ENCODE measurements at places on chromosomes 3 and 15.

DNA sequence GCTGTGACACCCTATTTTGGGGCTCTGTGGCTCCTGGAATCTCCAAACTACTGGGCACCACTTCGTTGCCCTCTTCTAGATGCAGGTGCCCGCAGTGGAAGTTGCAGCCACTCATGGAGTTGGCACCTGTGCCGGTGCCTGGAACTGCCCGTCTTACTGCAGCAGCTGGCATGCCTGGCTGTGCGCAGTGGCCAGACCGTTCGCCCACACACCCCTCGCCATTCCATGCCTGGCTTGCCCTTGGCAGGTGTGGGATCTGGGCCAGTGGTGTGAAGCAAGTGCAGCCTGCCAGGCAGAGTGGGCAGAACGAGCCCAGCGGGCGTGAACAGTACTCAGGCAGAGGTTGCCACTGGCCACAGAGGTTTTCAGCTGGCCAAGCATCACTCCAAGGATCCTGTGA is 1286.7 kb downstream of the ROBO1 start:
- no peak for DNase-seq

DNA sequence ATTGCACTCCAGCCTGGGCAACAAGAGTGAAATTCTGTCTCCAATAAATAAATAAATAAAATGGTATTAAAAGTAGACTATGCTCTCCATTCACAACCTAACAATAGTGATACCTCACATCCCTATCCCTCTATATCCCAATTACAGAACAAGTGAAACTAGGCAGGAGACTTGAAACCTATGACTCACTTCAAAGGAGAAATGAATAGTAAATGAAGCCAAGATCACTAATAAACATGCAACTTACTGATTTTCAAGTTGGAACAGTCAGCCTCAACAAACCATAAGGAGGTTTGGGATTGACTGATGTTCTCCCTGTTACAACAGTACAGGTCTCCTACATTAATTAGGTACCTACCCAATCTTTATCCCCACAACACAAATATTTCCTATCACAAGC is 103.4 kb downstream of the GSK3B start:
- no peak for DNase-seq

DNA sequence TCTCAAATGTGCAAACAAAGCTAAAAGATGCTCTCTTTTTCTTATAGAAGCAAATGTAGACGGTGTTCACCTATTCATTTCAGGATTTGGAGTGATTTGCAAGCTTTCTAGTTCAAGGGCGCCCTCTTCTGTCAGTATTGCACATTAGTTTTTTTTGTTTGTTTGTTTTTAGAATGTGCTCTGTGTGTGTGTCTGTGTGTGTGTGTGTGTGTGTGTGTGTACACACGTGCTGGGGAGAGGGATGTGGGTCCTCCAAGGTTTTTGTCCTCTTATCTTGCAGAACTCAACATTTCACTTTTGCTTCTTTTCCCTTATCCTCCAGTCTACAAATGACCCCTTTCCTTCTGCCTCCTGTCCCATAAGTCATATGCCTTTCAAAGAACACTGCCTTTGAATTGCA is 23.5 kb downstream of the DNAH1 start:
- peak; percentile 85 for DNase-seq

DNA sequence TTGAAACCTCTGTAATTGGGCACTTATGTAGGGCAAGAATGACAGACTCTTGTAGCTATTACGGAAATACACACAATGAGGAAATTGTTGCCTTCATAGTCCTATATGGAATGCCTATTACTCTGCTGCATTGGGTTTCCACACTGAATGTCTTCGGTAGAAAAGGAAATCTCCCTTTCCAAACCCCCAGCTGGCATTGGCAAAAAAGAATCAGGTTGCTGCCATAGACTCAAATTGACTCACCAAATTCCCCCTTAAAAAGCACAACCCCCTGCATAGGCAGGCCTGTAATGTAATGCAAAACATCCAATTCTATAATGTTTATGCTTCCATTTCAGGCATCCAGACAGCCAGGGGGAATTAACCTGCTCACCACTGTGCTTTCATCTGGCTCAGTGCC is 44.8 kb upstream of the NTRK3 start:
- DNase-seq, result no peak

DNA sequence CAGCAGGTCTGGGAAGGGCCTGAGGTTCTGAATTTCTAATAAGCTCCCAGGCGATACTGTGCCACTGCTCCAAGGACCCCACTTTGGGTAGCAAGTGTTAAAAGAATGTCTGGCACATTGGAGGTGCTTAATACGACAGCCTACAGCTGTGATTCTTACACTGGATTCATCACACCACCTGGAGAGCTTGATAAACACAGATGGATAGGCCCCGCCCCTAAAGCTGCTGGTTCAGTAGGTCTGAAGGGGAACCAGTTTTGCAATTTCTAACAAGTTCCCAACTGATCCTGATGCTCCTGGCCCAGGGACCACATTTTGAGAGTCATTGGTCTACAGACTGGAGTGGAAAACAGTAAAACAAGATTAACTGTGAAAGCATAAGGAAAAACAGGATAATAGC is 124.8 kb upstream of the ST8SIA2 start:
- DNase-seq, result no peak

- peak; percentile 9 for DNase-seq
Observed at GRCh38 chr15:40420793-40421192, 15.2 kb downstream of the IVD start.

GRCh38 chr15:32844118-32844711 is 126.4 kb downstream of the GREM1 start:
- peak; percentile 45 for DNase-seq

DNA sequence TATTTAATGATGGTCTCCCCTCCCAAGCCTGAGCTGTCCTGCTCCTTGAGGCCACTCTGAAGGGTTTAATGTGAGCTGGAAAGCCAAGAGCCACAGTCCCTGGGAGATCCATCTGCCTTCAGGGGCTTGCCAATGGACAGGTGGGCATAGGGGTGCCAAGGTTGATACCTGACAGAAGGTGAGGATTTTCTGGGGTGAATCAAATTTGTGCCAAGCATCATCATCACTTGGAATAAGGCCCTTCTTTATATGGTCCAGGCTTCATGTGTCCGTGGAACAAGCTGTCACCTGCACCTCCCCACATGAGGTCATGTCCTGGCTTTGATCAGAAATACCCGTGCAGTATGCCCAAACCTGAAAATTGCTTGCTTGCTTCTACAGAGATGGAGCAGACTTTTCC is 71.9 kb upstream of the CTNNB1 start:
- no peak for DNase-seq

DNA sequence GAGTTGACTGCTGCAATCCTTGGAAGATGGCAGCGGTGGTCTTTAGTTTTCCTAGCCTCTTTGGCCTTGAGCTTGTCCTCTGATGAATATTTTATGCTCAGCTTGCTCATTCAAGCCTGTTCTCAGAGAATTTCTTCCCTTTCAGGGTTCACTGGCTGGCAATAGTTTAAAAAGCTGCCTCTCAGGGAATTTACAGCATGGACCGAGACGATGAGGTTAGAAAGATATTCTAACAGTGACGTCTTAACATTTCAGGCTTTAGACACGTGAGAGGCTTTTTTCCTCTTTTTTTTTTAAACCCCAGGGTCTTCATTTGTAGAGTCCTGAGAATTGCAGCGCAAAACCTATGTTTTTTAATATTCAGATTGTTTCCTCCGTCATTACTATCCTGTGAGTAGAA is 120.3 kb upstream of the CLSTN2 start:
- DNase-seq, result no peak

DNA sequence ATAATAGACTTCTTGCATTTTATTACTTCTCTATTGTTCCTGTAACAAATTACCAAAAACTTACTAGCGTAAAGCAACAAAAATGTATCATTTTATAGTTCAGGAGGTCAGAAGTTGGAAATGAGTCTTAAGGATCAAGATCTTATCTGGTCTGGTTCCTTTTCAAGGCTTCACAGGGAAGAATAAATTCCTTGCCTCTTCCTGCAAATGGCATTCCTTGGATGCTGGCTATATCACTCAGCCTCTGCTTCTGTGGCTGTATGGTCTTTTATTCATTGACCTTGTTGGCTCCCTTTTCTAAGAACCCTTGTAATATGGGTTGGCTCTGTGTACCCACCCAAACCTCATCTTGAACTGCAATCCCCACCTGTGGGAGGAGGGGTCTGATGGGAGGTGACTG is 478.4 kb upstream of the THBS1 start:
- DNase-seq, result no peak

DNA sequence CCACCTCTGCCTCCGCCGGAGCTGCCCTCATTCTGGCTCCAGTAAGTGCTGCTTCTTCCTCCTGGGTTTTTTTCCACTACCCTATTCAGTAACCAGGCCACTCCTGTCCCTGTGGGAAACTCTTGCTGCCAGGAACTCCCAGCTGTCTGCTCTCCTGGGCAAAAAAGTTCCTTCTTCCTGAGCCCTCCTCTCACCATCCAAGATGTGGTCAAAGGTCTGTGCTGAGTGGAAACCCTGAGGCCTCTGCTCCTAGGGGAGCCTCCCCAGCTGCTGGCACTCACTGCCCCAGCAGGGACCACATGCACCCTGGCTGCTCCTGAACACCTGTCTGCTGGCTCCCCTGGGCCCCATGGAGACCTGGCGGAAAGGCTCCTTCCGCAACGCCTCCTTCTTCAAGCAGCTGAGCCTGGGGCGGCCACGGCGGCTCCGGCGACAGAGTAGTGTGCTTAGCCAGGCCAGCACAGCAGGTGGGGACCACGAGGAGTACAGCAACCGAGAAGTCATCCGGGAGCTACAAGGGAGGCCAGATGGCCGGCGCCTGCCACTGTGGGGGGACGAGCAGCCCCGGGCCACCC is 454 bp downstream of the C15orf62 start:
- DNase-seq, result no peak

DNA sequence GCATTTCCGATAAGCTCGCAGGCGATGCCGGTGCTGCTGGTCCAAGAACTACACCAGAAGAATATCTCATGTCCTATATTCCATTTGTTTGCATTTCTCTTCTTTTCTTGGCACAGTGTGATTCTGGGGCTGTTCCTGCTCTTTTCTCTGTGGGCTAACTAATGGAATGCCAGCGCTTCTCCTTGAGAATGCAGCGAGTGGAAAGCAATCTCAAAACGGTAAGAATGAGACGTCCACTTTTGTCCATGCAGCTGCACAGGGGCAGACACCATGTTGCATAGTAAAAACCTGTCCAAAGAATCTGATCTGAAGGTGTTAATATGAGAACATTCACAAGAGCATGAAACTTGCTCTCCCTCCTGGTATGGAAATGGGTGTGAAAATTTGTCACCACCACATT is 6.6 kb upstream of the CHRNA3 start:
- DNase-seq, result no peak

DNA sequence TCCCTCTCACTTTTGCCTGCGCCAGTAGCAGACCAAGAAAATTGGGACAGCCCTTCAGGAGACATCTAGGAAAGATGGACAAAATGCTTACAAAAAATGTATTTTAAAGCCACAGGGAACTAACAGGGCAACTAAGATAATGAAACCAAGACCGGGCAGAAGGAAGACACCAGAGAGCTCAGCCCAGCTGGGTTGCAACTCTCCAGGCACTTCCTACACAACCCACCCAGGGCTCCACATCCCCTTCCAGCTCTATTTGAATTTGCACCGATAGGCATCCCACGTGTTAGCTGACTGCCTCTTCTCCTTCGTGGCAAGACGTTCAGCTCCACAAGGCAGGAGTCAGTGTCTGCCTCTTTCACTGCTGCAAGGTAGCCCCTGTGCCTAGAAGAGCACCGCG is 6.6 kb upstream of the ATP10A start:
- no peak for DNase-seq

DNA sequence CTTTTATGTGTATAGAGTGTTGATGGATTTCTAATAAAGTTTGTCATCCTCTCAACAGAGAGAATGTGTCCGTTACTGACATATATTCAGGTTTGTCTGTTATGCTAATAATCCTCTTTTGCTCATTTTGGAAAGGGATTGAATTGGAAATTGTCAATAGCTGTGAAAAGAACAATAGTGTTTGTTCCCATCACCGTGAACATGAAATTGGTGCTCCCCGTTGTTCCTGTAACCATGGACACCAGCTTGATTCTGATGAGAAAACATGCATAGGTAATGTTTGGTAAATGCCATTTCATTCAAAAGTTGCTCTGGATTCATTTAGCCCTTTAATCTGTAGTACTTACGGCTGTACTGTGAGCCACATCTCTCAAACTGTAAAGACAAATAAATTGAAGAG is 707.0 kb upstream of the GOLIM4 start:
- DNase-seq, result no peak

GRCh38 chr3:70108546-70108945 is 109.0 kb downstream of the SAMMSON start:
- no peak for DNase-seq

- DNase-seq, result no peak
Observed at GRCh38 chr3:186742618-186743380, 25.6 kb downstream of the KNG1 start.

- DNase-seq, result no peak
Observed at GRCh38 chr15:80180468-80180867, 27.7 kb downstream of the FAH start.

- no peak for DNase-seq
Observed at GRCh38 chr3:37554364-37554763, 307.3 kb upstream of the CTDSPL start.

GRCh38 chr3:89787485-89787884 is 680.1 kb downstream of the EPHA3 start:
- DNase-seq, result no peak

DNA sequence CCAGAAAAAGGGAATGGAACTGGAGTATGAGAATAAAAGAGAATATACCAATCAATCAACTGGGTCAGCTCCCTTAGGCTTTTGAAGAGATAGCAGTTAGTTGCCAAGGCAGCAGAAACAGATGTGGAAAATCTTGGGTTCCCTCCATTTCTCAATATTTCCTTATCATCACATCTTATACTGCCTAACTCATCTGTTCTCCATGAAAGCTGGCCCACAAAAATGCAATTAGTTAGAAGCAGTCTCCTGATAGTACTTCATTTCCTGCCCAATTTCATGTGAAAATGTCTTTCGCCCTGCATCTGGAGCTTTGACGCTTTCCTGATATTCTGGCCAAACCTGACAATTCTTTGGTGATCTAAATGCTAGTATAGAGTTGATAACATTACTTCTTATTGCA is 30.1 kb upstream of the SPTSSB start:
- no peak for DNase-seq

- DNase-seq, result no peak
Observed at GRCh38 chr3:8536096-8537056, 34.8 kb downstream of the LMCD1 start.

- DNase-seq, result no peak
Observed at GRCh38 chr3:77042343-77042742, 2.4 kb downstream of the ROBO2 start.

DNA sequence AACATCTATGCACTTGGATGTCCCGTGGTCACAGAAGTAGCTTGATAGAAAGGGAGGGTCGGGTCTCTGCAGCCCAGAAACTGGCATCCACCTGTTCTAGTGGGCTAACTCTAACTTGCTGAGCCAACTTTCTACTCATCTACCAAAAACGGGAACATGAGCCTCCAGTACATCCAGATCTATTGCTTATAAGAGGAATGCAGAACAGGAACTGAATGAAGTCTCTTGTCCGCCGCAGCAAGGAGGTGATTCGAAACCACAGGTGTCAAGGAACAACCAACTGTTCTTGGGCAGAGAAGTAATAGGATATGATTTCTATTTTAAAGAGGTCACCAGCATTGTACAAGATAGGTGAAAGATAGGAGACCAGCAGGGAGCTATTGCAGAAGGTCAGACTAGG is 17.9 kb downstream of the TERC start:
- DNase-seq, result no peak

GRCh38 chr3:151906751-151907150 is 33.3 kb downstream of the SUCNR1 start:
- DNase-seq, result no peak

Data from hematopoietic multipotent progenitor cell treated with erythropoietin and hydrocortisone succinate and interleukin-3 and kit ligand, for 8 days (in vitro differentiated cells).